ENCODE measurements at places on chromosomes 11 and 22.

GRCh38 chr11:131089727-131090245, 173.5 kb upstream of the SNX19 start:
- no peak for DNase-seq

DNA sequence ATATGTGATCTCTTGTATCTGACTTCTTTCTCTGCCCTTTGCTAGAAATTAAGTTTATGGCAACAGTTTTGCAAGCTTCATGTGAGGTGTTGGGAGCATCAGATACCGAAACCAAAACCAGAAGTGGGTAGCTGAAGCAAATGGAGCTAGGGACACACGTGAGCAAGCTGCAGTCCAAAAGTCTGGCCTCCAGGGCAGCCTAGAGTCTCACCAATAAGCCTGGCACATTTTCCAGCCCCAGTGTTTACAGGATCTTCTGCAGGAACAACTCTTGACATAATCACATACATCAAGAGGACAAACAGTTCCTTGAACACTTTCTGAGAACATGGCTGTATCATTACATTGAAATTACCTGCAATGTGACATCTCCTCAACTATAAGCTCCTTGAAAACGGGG, 114.1 kb downstream of the LARGE1 start:
- no peak for DNase-seq

DNA sequence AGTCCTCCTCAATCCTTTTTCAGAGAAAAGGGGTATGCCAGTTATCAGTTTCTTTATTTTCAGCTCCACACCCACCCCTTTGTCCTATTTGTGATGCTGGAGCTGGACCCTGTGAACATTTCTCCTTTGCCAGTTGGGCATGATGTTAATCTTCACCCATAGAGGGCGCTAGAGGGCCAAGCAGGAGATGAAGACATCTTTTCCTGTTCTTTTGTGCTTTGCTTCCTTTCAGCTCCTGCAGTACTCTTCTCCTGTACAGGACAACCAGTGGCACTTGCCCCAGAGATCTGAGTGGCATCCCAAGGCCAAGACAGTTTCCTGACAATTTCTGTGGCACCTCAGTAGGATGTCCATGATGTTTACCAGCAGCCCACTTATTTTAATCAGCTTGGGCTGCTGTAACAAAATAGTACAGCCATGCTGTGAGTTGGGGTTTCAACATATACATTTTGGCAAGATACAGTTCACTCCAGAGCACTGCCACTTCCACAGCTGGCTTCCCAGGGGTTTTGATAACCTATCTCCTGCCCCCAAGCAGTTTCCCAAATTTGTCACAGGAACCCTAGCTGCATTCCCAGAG, 4.6 kb downstream of the SAA2 start:
- peak; percentile 89 for DNase-seq

DNA sequence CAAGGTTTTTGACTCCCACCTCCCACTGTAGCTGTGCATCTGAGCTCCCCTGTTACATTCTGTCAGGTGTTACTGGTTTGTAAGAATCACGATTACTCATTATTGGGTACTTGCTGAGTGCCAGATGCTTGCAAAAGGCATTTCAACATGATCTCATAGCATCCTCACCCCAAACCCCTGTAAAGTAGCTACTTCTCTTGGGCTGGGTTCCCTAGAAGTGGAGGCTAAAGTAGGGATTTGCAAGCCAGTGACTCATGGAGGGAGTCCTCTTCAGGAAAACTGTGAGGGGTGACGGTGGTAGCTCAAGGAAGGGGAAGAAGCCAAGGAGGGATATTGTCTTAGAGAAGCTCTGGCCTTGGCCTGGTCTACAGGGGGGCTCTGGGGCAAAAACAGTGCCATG, 78.6 kb downstream of the TIMP3 start:
- no peak for DNase-seq

DNA sequence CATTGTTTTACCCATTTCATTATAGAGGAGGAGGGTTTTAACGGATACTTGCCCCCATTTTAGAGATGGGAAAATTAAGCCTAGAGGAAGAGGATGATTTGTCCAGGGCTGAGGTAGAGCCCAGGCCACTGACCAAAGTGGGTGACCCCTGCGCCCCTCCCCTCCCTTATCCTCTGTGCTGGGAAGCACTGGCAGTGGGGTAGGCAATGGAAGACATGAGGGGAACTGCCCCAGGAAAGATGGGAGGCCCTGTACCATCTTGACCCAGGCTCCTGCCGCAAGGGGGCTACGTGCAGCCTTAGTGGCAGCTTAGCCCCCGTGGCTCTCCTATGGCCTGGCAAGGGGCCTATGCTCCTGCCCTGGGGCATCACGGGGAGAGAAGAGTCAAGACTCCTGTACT, 76.4 kb upstream of the MYOD1 start:
- no peak for DNase-seq

- no peak for DNase-seq
These were observed 19.2 kb downstream of the ASCL2 start for GRCh38 chr11:2251138-2251537.
